ENCODE measurements at places on chromosomes 5 and 9.
A peak's percentile ranks its signal among the peaks of the same experiment; 100 is the strongest.

GRCh38 chr5:60494635-60495034 lies 205.3 kb downstream of the DEPDC1B start:
- peak; percentile 5 for DNase-seq

DNA sequence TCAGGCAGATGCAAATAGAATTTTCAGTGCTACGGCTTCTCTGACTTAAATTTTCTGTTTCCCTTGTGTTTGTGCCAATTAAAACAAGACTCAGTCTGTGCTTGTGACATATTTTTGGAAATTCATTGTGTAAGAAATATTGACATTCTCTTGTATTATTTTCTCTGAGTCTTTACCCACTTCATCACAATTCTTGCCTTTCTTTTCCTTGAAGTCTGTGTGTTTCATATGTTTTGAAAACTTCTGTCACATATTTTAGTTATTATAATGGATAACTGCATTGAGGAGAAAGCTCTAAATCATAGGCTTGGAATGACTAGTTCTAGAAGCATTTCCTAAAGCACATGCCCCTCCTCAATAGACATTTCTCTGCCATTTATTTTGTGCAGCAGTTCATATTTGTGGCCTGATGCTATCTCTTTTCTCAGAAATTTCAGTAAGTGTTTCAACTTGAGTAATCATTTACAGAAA lies 206.6 kb downstream of the PALM2AKAP2 start:
- DNase-seq, result no peak

GRCh38 chr5:17255471-17256021 lies 38.1 kb downstream of the BASP1 start:
- peak; percentile 46 for DNase-seq

DNA sequence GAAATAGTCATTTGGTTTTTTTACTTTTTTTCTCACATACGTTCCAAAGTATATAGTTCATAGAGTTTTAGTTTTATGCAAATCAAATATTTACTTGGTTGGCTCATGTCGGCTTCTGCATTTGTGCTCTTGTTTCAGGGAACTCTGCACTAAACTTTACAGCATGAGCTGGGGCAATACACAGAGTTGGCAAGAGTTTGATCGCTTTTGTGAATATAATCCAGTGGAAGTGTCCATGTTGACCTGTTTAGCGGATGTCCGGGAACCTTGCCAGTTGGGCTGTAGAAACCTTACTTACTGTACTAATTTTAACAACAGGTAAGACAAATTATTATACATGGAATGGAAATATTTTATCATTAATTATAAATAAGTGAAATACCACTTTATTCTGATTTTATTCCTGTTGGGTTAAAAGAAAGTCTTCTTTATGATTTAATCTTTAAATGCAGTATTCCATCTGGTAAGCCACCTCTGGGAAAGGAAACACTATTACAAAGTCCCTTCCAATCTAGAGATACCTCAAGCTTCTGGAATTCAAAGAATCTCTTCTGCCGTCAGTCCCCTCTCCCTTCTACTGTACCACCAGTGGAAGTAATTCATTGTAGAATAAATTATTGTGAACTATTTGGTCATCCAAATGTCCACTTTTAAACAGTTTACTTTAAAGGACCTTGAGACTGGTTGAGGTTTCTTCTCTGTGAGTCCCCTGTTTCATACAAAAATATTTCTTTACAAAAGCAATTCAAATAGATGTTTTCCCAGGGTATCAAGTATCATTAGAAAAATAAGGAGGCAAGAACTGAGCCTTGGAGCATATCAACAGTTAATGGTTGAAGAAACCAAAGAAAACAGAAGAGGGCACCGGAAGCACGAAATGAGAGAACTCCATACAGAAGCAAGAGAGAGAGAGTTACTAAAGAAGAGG lies 45.2 kb upstream of the GLIPR2 start:
- no peak for DNase-seq

Data from stimulated activated naive B cell treated with anti-CD40 and anti-IgM and Interleukin-4, amounts not matched to agents 10 μg/mL and 1 μg/mL and 100 μg/mL, for 72 hours (primary cell).